Endothelial cell of umbilical vein (primary cell): ENCODE measurements at places on chromosomes 7 and 10. TPM values are rescaled to one million over a fixed set of nuclear protein-coding genes. Genes with fewer than 3 reads are reported as not detected.

Gene SLC18A3
- total RNA-seq = not detected in 2 replicates

Gene MEIG1
- not detected in 2 replicates for total RNA-seq

- no peak overlapping the region for H3K27ac ChIP-seq
- H3K4me1 ChIP-seq = no peaks in the 10 kb centered on the region
- no peak for DNase-seq
- no peaks in the 10 kb centered on the region for H3K27me3 ChIP-seq
- H3K4me3 ChIP-seq = no peak overlapping the region
Measured at GRCh38 chr10:130254243-130254642, 118.1 kb downstream of the GLRX3 start.

Gene OPN1SW
- not detected in 2 replicates for total RNA-seq

Gene GIMAP2
- total RNA-seq = 26.2 and 27.9 TPM in 2 replicates

GRCh38 chr7:22686620-22687019 is 40.4 kb upstream of the IL6 start:
- H3K27ac ChIP-seq = no peak overlapping the region
- no peak overlapping the region for H3K4me3 ChIP-seq
- no peaks in the 10 kb centered on the region for H3K36me3 ChIP-seq
- DNase-seq = no peak

DNA sequence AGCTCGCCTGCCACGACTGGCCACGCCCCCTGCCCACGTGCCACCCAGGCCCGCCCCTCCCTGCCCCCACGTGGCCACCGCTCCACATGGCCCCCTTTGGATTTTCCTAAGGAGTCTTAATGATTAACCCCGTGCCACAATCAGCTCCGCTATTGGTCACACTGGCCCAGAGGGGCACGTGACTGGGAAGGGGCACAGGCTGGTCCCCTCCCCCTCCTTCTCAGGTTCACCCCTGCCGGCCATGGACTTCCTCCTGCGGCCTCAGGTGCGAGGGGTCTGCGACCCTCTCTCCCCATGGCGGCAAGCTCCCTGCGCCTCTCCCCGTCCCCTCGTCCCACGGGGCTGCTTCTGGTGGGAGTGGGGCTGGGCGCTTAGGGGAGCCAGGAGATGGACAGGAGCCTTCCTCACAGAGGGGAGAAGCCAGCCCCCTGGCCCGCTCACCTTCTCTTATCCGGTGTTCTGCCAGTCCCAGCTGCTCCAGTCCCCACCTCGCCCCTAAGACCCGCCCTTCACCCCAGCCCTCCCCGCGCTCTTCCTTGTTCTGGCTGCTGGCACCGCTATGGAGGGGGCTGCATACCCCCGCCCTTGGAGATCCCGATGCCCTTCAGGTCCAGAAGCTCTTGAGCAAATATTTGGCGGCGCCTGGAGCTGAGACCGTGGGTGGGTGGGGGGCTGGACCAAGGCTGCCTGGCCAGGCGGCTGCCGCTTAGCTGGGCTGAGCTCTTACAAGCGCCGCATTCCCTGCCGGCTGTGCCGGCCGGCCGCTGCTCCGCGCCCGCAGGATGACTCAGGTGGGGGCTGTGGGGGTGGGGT is 3.2 kb downstream of the SLC4A2 start:
- no peak overlapping the region for H3K27ac ChIP-seq
- DNase-seq = no peak
- H3K4me1 ChIP-seq = peaks cover 22% of the 10 kb centered on the region
- H3K4me3 ChIP-seq = no peak overlapping the region

Gene TBXAS1
- 2.3 and 4.3 TPM in 2 replicates for total RNA-seq

- H3K4me1 ChIP-seq = no peaks in the 10 kb centered on the region
- H3K36me3 ChIP-seq = no peaks in the 10 kb centered on the region
- no peak overlapping the region for H3K27ac ChIP-seq
Measured at GRCh38 chr7:104900525-104901239, 113.3 kb upstream of the KMT2E start.

DNA sequence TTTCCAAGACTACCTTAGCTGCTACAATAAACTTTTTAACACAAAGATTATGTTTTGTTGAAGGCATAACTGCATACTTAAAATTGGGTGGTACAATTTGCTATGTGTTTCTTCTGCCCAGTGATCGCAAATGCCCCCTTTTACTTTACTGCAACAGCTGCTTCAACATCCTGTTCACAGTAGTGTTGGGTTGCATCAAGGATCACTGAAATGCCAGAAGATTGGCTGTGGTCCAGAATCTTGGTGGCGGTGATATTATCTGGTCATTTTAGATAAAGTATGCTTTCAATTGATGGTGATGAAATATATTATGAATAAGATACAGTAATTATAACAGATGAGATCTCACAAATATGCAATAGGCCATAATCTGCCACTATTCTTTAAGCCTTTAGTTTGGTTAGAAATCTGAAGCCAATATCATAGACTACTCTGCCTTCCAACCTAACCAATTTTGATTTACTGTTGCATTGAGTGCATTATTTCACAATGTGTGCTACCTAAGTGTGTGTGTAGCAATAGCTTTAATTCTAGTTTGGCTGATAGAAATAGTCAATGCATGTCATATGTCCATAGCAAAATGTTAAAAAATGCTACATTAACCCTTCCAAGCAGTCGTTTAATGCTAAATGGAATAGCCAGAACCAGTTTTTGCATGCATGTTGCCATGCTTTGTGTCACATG is 29.8 kb upstream of the ING3 start:
- H3K27me3 ChIP-seq = no peaks in the 10 kb centered on the region
- no peaks in the 10 kb centered on the region for H3K36me3 ChIP-seq

DNA sequence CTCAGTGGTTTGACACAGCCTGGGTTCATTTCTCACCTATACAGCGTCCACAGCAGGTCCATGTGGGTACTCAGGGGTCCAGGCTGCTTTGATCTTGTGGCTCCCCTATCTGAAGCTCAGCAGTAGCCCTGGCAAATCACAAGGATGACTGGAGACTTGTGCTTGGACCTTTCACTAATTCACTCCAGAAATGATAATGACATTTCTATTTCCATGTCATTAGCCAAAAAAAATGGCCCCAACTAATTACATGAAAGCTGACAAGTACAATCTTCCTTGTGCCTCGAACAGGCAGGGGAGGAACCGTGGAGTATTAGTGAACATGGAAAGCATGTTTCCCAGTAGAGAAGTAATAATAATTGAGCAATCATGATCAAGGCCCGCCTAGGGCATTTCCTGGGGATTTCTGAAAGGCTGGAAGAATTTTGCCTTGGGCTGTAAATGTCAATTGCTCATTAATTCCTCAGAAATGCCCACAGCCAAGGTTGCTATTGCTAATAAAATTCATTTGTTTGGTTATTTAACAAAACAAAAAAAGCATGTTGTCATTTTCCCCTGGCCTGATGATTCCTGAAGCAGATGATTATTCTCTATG is 586.1 kb downstream of the SDK1 start:
- H3K4me3 ChIP-seq = no peak overlapping the region
- no peaks in the 10 kb centered on the region for H3K36me3 ChIP-seq
- no peak overlapping the region for H3K27ac ChIP-seq
- H3K4me1 ChIP-seq = no peaks in the 10 kb centered on the region
- no peaks in the 10 kb centered on the region for H3K27me3 ChIP-seq

GRCh38 chr7:54183055-54183454 is 359.1 kb upstream of the VSTM2A start:
- H3K27me3 ChIP-seq = no peaks in the 10 kb centered on the region
- no peak overlapping the region for H3K4me3 ChIP-seq
- DNase-seq = no peak
- no peaks in the 10 kb centered on the region for H3K4me1 ChIP-seq

DNA sequence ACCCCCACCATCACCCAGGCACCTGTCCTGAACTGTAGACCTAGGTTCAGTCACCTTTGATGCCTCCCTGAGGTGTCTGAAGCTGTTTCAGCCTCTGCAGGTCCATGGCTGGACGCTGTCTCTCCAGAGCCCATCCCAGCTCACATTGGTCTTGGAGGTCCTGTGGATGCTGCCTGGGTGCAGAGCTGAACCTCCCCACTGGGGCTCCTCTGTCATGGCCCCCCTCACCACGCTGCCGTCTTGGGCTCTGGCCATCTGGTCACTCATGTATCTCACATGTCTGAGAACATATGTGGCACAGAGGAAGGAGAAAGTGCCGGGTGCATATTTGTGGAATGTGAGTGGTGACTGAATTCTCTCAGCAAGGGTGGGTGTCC is 108.9 kb downstream of the NKX6-2 start:
- no peak overlapping the region for H3K4me3 ChIP-seq
- H3K27me3 ChIP-seq = no peaks in the 10 kb centered on the region
- H3K4me1 ChIP-seq = no peaks in the 10 kb centered on the region
- no peaks in the 10 kb centered on the region for H3K36me3 ChIP-seq
- no peak overlapping the region for H3K27ac ChIP-seq
- no peak for DNase-seq

DNA sequence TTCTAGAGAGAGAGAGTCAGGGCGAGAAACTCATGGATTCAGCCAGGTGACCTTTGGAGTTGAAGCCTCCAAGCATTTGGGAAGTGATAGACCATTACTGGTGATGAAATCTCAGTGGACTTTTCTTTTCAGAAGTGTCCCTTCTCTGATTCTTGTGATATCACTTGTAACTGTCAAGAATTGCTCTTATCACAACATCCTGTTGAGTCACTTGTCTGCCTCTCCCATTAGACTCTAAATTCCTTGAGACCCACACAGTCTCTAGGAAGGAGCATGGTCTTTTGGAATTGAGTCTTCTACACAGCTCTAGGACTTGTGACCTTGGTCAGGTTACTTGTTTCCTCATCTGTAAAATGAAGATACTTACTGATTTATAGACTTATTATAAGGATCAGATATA is 81.0 kb downstream of the CFAP58 start:
- no peaks in the 10 kb centered on the region for H3K4me1 ChIP-seq
- DNase-seq = no peak
- H3K4me3 ChIP-seq = no peak overlapping the region

DNA sequence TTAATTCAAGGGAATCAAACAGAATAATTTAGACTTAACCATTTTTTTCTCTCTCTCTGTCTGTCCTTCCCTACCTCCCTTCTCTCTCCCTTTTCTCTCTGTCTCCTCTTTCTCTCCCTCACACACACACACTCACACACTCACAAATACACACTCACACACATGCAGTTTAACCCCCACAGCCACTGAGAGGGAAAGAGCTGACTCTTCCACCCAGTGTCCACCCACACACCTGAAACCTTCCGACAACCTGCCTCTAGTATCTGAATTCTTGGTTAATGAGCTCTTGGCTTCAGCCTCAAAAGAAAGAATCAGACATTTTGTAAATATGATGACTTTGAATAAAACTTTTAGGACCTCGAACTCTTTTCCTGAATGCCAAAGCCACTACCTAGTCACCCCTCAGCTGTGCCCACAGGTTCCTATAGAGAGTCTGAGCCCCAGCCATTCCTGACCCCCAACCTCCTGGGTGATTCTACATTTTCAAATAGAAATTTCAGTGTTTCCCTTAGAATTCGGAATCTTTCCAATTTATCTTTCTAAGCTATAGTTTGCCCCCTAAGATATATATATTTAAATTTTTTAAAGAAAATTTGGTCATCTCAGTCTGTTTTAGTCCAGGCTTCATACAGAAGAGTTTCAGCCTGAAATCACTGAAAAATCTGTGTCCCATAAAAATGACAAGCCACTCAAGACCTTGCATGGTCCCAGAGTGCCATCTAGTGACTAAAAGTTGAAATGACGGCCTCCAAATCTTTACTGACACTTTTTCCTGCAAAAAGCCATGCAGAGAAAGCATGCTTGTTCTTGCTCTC is 202.8 kb downstream of the IPMK start:
- DNase-seq = peak; percentile 23
- H3K36me3 ChIP-seq = no peaks in the 10 kb centered on the region
- H3K4me3 ChIP-seq = no peak overlapping the region
- no peaks in the 10 kb centered on the region for H3K27me3 ChIP-seq
- H3K4me1 ChIP-seq = no peaks in the 10 kb centered on the region
- no peak overlapping the region for H3K27ac ChIP-seq

Gene SP8
- total RNA-seq = 0.38 and 2.5 TPM in 2 replicates

GRCh38 chr10:25263931-25264330 is 89.1 kb downstream of the GPR158 start:
- no peaks in the 10 kb centered on the region for H3K4me1 ChIP-seq
- H3K27me3 ChIP-seq = no peaks in the 10 kb centered on the region
- H3K36me3 ChIP-seq = no peaks in the 10 kb centered on the region
- H3K27ac ChIP-seq = no peak overlapping the region
- no peak overlapping the region for H3K4me3 ChIP-seq
- DNase-seq = no peak

Gene SH2D4B
- total RNA-seq = not detected in 2 replicates

- H3K4me3 ChIP-seq = no peak overlapping the region
- H3K4me1 ChIP-seq = no peaks in the 10 kb centered on the region
- no peak for DNase-seq
- H3K36me3 ChIP-seq = no peaks in the 10 kb centered on the region
Measured at GRCh38 chr7:158880973-158881372, 24.6 kb downstream of the DYNC2I1 start.

Gene ZP3
- 0.32 and 4.0 TPM in 2 replicates for total RNA-seq
